ENCODE measurements at places on chromosomes 5 and 9.

DNA sequence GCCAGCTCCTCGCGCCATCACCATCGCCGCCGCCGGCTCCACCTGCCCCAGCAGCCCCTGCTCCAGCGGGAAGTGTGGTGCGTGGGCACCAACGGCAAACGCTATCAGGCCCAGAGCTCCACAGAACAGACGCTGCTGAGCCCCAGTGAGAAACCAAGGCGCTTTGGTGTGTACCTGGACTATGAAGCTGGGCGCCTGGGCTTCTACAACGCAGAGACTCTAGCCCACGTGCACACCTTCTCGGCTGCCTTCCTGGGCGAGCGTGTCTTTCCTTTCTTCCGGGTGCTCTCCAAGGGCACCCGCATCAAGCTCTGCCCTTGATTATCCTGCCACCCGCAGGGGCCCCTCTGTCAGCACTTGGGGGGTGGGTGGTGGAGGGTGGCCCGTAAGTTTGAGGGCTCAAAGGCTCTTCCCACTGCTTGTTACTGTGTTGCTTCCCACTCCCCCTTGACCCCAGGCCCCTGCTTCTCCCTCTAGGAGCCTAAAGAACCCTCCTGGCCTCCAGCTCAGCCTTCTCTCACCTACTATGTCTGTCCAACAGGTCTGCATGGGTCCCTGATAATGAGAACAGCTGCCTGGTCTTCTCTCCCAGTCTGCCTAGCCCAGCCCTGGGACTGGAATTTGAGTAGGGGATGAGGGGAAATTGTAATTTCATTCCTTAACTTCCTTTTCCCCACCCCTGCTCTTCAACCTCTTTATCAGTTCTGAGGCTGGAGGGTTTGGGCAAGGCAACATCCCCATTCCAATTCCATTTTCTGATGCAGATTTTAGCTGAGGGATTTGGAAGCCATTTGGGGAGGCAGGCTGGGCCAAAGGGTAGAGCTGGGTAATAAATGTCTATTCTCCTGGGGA lies 9.0 kb downstream of the RACK1 start:
- DNase-seq, result no peak

GRCh38 chr9:69768716-69769115 lies 8.9 kb upstream of the PTAR1 start:
- no peak for DNase-seq

GRCh38 chr9:110199643-110200042 lies 8.3 kb downstream of the C9orf152 start:
- DNase-seq, result no peak

GRCh38 chr9:89888233-89888632 lies 283.4 kb downstream of the GADD45G start:
- no peak for DNase-seq

GRCh38 chr5:112239996-112240395 lies 179.1 kb downstream of the EPB41L4A start:
- DNase-seq, result no peak

- DNase-seq, result no peak
These were observed 10.1 kb upstream of the FSD1L start for GRCh38 chr9:105437704-105438103.

DNA sequence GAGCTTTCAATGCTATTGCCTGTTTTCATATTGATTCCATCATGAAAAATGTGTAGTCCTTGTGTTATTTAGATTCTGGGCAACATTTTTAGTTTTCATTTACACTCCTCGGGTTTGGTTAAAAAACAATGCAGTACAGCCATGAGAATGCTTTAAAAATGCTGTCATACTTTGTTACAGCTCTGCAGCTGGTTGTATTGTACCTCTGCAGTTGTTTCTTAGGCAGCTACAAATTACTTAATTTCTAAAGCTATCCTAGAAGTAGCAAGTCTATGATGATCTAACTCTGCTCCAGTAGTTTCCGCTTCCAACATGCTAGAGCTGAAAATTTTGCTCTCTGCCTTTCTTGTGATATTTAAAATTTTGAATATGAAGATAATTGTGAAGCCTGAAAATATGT lies 20.2 kb downstream of the SNX18 start:
- DNase-seq, result no peak

GRCh38 chr5:2634399-2635176 lies 116.9 kb downstream of the IRX2 start:
- DNase-seq, result no peak

- no peak for DNase-seq
These were observed 151.6 kb upstream of the KLF9 start for GRCh38 chr9:70566066-70566465.

DNA sequence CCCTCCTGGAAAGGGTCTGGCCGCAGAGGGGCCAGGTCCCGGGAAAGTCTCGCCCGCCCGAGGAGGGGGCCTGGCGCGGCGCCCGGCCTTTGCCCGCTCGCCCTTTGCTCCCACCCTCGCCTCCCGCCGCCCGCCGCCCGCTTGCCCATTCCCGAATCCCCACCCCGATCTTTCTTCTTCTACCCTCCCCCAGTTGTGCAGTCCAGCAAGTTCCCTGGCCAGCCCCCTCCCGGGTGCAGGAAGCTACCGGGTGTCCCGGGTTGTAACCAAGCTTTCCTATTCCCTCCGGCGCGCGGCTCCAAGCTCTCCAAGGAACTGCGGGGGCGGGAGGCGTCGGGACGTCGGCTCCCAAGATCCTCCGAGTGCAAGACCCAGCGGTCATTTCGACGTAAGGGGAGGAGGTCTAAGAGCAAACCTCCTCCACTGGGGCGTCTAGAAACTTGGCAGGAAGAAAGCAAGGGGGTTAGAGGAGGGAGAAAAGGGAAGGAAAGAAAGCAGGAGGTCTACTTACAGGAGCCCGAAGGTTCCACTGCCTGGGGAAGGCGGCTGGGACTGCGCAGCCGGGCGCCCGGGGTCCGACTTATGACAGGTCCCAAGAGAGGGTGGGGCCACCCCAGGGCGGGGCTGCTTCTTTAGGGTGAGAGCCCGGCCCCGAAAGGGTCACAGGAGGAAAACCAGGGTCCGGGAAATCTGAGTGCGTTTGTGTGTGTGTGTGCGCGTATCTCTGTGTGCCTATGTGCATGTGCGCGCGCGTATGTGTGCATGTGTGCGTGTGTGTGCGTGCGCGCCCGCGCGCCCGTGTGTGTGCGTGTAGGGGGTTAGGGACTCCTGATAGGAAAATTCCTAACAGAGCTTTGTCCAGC lies at the start of gene PTGR1:
PTGR1 (minus strand) TSS at position 556 of the 863 bp plus-strand sequence. CDS start 2,225 bp downstream, outside the sequence.
- peak; percentile 82 for DNase-seq

DNA sequence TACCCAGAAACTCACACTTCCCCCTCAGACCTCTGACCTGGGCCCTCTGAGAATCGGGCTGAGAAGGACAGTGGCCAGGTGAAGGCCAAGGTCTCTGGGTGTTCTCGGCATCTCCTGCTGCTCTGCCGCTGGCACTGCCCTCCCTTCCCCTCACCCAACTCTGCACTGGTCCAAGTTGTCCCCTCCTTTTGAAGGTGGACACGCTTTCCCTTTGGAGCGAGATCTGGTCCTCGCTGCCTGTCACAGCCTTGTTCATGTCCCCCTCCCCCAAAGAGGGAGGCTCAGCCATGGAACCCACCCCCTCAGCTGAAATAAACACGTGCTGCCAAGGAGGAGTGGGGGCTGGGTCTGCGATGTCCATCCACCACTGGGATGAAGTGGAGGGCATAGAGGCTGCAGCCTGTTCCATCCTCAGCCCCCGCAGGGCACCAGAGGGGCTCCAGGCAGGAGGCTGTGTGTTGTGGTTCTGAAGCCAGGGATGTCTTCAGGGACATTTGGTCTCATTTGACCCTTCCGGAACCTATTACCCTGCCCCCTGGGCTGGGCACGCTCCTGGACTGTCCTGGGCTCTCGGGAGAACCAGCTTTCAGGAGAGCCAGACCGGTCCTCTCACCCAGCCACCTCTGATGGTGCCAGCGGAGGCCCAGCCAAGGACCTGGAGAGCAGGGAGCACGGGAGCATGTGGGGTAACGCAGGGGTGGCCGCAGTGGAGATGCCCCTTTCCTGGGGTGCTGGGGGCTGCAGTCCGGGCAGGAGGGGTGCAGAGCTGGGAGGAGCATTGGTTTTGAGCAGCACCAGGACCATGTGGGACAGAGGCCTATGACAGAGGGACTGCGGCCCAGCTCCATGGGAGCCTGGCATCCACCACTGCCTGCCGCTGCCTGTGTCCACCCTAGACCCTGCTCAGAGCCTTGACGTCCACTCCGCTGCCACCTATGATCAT lies 4.7 kb upstream of the LCN2 start:
- no peak for DNase-seq

- DNase-seq, result no peak
These were observed 4.3 kb downstream of the ATP6V1G1 start for GRCh38 chr9:114591849-114592248.

DNA sequence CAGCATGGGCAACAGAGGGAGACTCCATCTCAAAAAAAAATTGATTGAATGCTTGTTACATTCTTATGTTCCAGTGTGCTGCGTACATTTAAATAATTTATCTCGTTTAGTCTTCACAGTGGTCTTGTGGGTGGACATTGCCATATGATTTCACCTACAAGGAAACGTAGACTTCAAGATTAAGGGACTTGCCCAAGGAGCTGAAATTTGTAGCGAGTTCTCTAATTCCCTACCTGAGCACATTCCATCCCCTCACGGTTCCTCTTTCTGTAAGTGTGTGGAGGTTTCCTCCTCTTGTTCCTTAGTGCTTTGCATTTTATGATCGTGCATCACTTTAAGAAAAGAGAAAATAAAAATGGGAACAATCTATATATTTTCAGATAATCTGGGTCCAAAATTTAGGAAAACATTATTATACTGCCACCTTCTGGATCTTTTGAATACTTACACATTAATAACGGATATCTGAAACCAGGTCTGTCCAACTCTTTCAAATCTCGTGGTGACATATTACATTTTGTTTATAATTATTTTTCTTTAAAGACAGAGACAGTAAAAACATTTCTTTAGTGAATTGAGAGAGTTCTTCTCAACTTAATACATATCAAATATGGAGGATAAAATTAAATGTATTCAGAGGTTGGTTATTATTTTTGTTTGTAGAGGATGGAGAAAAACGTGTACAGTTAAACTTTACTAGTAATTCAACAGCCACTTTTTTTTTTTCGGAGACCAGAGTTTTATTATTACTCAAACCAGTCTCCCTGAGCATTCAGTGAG lies 29.9 kb upstream of the C7 start:
- DNase-seq, result peak; percentile 33

DNA sequence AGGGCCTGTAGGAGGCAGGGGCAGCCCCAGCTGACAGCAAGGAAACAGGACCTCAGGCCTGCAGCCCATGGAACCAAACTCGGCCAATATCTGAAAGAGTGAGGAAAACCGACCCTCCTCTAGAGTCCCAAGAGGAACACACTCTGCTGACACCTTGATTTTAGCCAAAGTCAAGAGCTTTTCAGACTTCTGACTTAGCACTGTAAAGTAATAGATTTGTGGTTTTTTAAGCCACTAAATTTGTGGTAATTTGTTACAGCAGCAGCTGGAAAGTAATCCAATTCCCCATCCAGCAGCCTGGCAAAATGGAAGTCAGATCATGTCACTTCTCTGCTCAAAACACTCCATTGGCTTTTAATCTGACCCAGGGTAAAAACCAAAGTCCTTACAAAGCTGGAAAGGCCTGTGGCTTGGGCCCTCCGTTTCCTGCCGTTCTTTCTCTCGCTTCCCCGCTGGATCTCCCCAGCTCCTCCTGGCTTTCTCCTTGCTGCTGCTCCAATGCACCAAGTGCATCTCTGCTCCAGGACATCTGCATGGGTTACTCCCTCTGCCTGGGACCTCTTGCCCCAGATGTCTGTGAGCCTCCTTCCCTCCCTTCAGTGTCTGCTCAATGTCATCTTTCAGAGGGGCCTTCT lies 79.0 kb downstream of the C5orf15 start:
- no peak for DNase-seq

DNA sequence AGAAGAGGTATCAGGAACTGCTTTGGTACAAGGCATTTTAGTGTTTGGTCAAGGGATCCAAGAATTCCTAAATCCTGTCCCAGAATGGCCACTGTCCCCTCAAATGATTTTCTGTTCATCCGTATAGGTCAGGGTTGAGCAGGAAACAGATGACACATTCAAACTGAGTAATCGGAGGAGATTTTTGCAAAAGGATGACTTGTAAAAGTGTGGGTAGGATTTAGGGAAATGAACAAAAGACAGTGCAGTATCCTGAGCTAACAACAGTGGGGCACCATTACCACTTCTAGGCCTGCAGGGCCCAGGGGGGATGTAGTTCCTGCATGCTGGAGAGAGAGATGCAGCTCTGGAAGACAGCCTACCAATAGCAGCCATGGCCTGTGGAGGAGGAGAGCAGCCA lies 290.1 kb downstream of the ZSWIM6 start:
- DNase-seq, result no peak

DNA sequence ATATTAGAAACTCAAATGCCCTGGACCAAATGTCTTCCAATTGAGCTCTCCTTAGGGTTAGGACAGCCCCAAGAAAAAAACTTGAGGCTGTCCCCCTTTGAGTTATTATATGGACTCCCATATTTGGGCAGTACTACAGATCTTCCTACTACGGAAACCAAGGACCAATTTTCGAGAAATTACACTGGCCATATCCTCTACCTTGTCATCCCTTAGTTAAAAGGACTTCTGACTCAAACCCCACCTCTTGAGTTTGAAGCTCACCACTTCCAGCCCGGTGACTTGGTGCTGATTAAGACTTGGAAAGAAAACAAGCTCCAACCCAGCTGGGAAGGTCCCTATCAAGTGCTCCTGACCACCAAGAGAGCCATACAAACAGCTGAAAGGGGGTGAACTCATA lies 497.0 kb upstream of the GRAMD2B start:
- DNase-seq, result no peak

DNA sequence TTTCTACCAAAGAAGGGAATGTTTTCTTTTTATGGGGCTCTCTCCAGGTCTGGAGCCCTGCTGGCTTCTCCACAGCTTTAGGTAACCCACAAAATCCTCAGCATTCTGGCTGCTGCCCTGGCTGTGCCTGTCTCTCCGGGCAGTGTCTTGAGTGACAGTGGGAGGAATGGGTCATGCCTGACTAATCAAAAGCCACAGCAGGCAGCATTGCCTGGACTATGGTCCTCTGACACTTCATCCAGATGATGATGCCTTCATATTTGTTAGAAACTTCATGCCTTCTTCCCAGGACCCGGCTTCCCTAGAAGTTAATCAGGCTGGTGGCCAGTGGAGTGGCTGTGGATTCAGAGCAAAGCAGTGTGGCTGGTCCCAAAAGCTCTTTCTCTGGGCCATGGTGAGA lies 32.2 kb upstream of the TGFBI start:
- DNase-seq, result no peak

DNA sequence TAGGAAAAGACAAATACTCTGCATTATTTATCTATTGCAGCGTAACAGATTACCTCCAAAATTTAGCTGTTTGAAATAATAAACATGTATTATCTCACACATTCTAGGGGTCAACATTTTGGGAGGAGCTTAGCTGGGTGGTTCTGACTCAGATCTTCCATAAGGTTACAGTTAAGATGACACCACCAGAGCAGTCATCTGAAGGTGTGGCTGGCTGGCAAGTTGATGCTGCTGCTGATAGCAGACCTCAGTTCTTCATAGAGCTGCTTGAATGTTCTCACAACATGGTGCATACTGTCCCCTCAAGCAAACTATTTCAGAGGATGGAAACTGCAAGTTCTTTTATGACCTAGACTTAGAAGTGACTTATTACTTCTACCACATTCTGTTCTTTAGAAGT lies 146.3 kb upstream of the FSTL4 start:
- DNase-seq, result peak; percentile 63

- DNase-seq, result no peak
These were observed 169.0 kb downstream of the FBXL17 start for GRCh38 chr5:108212775-108213346.
